Fibroblast of gingiva (primary cell): ENCODE measurements at places on chromosomes 13 and 19.

DNA sequence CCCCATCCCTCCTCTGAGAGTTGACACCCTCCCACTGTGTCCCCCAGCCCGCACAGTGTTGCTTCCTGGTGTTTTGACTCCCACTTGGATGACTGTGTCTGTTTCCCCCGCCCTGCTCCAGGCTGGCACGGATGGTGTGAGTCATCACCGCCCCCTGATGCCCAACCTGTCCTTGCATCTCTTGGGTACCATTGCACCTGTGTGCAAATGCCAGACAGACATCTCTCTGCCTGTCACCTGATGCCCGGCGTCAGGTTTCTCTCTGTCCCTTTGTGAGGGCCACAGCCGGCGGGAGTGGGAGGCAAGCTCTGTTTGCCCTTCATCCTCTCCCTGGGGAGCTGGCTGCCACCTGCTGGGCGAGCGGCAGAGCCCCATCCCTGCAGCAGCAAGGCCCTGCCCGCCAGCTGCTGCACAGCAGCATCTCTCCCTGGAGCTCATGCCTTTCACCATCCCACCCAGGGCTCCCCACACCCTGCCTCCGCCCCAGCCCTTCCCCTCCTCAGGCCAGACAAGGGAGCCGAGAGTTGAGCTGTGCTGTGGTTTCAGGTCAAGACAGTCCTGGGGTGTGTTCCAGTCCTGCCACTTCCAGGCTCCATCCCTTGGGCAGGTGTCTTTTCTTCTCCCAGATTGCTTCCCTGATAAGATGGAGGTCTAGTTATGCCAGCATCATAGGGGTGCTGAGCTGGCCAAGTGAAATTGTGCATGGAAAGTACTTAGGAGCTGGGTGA lies 29.7 kb downstream of the NKPD1 start:
- no peak for DNase-seq

- DNase-seq = peak; percentile 14
Observed at GRCh38 chr13:31200637-31200971, 829 bp downstream of the B3GLCT start.

- no peak for DNase-seq
Observed at GRCh38 chr19:7742575-7742974, 4.8 kb downstream of the CD209 start.

GRCh38 chr19:38898788-38899446 lies 501 bp downstream of the SIRT2 start:
- peak; percentile 9 for DNase-seq

DNA sequence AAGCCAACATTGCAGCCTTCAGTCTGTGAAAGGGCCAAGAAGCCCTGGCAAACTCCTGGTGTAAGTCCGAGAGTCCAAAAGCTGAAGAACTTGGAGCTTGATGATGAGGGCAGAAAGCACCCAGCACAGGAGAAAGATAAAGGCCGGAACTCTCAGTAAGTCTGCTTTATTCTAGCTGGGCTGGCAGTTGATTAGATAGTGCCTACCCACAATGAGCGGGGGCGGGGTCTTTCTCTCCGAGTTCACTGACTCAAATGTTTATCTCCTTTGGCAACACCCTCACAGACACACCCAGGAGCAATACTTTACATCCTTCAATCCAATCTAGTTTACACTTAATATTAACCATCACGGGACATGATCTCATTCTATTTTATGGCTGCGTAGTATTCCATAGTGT lies 1317.1 kb downstream of the SLITRK1 start:
- DNase-seq = no peak

GRCh38 chr13:47999973-48000372 lies 1.1 kb downstream of the SUCLA2 start:
- DNase-seq = no peak

GRCh38 chr13:114105521-114106225 lies 26.8 kb downstream of the RASA3 start:
- DNase-seq = peak; percentile 32

DNA sequence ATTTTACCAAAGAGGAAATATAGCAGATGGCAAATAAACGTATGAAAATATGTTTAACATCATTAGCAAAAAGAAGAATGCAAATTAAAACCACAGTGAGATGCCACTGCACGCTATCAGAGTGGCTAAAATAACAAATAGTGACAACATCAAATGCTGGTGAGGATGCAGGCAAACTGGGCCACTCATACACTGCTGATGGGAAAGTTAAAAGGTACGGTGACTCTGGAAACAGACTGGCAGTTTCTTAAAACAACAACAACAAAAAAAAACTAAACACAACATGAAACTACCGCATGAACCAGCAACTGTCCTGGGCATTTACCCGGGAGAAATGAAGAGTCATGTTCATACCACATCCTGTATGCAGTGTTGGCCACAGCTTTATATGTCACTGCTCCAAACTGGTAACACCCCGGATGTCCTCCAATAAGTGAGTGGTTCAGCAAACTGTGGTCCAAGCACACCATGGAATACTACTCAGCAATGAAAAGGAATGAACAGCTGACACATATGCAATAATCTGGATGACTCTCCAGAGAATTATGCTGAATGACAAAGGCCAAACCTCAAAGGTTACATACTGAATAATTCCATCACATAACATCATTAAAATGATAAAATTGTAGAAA lies 22.3 kb downstream of the EPS15L1 start:
- no peak for DNase-seq

- no peak for DNase-seq
Observed at GRCh38 chr19:1285737-1286360, at the start of gene EFNA2. Gene EFNA2, plus strand, starts transcription at chr19:1285873. Its CDS starts 296 bp downstream, at chr19:1286169.
